Myocyte (in vitro differentiated cells): ENCODE measurements at places on chromosomes 2 and 18. TPM values are rescaled to one million over a fixed set of nuclear protein-coding genes. Genes with fewer than 3 reads are reported as not detected.

The NYAP2 gene
- 0.05 TPM in 1 of 2 replicates, not detected in the other for total RNA-seq

The CCDC121 gene
- total RNA-seq = 1.8 and 3.0 TPM in 2 replicates

The CTDSP1 gene
- total RNA-seq = 45.3 and 48.9 TPM in 2 replicates

The REG3G gene
- not detected in 2 replicates for total RNA-seq

DNA sequence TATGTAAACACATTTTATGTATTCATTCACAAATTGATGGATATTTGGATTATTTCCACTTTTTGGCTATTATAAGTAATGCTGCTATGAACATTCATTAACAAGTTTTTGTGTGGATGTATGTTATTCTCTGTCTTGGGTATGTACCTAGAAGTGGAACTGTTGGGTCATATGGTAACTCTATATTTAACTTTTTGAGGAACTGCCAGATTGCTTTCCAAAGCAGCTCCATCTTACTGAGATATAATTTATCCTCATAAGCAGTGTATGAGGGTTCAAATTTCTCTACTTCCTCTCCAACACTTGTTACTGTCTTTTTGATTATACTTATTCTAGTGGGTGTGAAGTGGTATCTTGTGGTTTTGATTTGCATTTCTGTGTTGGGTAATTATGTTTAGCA is 7.1 kb upstream of the EML6 start:
- DNase-seq = no peak

- peak; percentile 71 for DNase-seq
Measured at GRCh38 chr2:157898591-157898996, 22.5 kb upstream of the ACVR1 start.

DNA sequence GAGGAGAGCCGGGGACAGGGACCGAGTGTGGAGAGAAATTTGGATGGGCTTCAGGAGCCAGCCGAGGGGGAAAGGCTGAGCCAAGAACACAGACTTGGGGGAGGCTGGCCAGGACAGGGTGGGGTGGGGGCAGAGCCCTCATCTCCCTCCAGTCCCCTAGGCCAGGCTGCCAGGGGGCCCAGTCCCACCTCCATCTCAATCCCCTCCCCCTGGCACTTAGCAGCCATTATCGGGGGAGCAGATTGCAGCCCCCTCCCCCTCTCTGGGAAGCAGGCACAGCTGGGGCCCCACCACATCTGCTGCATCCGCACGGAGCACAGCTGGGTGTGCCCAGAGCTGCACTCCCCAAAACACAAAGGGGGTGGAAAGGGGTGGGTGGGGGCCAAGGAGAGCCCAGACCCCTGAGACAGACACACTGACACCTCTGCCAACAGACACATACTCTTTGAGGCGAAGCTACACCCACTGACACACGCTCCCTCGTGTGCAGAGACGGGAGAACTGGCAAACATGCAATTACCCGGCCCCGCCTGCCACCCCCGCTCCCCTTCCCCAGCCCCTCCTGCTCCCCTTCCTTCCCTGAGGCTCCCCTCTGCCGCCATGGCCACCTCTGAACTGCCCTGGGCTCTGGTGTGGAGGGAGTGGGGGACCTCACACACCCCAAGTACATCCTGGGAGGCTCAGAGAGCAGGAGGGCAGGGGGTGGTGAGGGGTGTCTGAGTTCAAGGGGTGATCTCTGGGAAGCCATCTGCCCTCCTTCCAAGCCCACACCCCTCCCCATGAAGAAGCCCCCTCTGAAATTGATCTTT is 5.1 kb upstream of the ASIC4 start:
- DNase-seq = no peak

DNA sequence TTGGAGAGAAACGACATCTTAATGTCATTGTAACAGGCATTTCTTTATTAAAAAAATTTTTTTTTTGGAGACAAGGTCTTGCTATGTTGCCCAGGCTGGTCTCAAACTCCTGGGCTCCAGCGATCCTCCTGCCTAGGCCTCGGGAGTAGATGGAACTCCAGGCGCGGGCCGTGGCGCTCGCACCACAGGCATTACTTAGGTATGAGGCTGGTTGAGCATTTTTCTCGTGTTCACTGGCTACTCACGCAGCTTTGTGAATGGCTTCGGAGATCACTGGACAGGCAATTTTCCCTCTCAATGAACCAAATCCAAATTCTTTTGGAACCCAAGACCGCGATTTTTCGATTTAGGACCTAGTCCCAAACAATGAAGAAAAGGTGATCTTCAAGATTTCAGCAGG is 795 bp upstream of the TCF7L1 start:
- no peak for DNase-seq

DNA sequence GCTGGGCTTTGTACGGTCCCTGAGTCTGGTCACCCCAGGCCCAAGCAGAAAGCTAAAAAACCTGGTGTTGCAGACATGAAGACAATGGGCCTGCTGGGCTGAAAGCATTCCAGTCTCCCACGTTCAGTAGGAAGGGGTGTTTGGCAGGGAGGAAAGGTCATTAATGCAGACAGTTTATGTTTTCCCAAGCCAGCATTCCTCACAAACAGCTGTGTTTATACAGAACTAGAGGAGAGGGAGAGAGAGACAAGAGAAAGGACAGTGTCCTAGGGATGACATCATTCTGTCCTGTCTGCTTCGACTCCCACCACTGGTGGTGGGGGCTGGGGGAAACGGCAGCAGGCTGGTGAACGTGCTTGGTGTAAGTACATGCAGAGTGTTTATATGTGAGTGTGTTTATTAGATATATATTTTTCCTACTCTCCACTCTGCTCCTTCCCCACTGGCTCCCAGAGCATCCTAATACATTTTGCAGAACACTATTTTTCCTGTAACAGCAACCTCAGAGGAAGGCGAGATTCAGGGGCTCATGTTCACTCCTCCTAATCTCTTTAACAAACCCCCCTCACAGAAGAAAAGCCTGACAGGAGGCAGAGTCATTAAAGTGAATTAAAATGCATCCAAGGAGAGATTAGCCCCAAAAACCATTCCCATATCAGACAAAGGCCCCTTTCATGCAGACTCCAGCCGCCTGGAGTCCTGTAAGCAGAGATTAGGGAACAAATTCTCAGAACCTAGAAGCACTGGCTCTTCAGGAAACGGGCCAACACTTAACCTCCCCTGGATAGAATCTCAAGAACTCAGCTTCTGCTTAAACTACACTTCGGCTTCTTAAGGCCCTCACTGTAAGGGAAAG is 380.4 kb downstream of the TNS1 start:
- DNase-seq = peak; percentile 77

- peak; percentile 65 for DNase-seq
Measured at GRCh38 chr18:11946756-11947155, 34.6 kb upstream of the IMPA2 start.

DNA sequence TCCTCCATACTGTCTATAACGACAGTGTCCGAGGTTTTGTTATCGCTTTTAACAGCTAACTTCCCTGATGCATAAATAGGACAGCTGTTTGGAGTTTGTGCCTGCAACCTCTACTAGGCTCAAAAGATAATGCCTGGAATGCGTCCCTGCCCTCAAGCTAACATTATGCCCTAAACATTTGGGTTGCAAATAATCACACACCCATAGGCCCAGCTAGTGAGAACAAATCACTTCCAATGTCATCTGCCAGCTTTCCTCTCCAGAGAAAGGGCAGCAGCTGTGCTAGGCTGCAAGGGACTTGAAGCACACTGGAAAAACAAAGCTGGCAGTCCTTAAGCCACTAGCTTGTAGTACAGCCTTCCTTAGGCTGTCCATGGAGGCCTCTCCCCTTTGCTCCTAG is 201.8 kb upstream of the LYPD1 start:
- DNase-seq = peak; percentile 59

DNA sequence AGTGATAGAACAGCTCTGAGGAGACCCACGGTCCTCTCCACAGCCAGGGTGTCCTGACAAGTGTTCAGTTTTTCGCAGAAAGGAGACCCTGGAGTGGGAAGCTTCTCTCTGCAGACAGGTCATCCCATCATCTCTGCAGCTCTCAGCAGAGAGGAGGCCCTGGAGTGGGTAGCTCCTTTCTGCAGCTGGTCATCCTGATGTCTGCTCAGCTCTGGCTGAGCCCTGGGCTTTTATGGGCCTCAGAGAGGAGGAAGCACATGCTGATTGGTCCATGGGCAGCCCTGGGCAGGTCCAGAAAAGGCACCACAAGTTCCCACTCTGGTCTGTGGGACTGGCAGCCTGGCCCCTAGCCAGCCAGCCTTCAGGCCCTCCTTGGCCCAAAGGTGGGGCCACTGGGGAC is 72.3 kb upstream of the ST3GAL5 start:
- DNase-seq = no peak

DNA sequence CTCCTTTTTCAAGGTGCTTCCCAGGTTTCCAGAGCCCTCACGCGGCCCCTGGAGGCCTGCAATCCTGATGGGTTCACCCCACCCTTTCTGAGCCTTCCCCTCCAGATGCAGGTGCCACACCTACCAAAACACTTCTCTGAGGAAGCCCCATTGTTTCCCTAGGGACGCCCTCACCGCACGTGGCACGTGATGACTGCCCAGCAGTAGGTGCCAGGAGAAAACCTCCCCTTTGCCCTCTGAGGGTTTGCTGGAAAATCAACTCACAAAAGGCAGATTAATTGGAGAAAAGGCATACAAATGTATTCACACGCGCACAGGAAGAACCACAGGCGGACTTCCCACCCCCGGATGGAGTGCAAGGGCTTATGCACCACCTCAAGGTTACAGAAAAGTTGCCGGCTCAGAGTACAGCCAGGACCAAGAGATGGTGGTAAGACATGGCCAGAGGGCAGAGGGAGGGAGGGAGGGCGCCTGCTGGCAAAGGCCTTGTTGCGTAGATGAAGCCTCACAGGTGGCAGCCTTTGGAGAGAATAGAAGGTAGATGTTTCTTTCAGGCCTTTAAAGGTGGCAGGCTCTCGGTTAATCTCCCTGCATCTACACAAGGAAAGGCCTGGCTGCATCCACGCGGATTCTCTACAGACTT is 269.4 kb upstream of the RAB6C start:
- DNase-seq = no peak

DNA sequence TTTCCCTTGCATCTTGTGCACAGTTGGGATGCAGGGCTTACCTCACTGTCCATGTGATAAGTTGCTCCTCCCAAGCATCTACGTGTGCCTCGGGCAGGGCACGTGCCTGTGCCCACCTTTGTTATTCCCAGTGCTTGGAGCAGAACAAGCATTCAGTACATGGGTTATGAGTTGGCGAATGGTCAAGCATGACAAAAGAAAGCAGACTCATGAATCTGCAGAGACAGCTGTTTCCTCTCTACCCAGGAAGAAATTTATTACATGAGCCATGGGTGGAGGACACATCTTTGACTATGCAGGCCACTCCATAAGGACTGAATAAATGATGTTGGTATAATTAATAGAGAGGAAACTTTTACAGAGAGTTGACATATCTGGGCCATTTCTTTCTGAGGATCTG is 127.8 kb downstream of the TPGS2 start:
- peak; percentile 53 for DNase-seq
